Keratinocyte (primary cell): ENCODE measurements at places on chromosomes 12 and 14.

- DNase-seq: no peak
Measured at GRCh38 chr12:82407481-82407880, 49.2 kb downstream of the METTL25 start.

GRCh38 chr14:92323011-92323915 is at the start of gene SLC24A4:
TSS of gene SLC24A4 (plus strand) at chr14:92323165. CDS start at chr14:92323831, 666 bp downstream.
- no peak for DNase-seq

GRCh38 chr12:10215436-10215835 is 2.8 kb downstream of the GABARAPL1 start:
- no peak for DNase-seq

DNA sequence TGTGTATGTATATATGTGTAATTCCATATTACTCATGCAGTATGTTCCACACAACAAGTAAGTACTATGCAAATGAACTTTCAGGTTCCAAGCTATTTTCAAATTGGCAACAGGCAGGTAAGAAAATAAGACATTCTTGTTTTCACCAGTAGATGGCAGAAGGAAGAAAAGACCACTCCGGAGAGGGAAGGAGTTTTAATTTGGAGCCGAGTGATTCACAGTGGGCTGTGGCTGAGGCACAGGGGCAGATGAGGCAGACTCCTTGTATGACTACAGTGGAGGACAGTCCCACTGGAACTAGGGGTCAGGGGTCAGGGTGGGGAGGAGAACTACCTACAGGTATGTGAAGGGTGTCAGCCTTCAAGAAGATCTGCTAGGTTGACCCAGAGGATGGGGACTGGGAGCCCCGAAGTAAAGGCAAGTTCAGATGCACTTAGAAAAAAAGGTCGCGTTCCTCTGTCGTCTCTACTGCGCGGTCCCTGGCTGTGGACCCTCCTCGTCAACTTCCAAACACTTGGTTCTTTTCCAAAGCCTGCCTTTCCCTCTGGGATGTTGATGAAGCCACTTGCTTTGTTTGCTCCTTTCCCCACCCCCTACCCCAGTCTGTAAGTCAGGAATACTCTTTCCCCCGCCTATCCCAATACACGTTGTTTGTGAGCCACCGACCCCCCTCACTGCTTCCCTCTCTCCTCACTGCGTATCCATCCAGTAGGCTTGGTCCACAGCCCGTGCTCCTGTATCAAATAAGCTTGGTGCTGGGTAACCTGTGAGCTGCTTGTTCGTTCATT is 24.1 kb downstream of the DDX47 start:
- peak; percentile 82 for DNase-seq

DNA sequence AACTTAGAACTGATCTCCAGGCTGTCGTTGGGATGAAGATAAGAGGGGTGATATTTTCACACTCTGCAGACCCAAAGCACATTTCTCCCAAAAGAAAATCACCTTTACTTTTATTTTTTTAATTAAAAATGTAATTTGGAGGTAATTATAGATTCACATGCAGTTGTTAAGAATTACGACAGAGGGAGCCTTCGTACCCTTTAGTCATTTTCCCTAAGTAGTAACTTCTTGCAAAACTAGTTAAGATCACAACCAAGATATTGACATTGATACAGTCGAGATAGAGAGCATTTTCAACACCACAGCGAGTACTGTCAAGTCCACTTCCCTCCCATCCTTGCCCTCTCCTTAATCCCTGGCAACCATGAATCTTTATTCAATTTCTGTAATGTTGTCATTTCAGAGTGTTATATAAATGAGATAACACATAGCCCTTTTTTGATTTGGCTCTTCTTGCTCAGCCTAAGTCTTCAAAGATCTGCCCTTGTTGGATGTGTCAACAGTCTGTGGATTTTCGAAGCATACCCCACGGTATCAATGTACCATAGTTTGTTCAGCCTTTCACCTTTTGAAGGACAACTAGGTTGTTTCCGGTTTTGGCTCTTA is 39.6 kb downstream of the DNAH10 start:
- DNase-seq: no peak
